ENCODE measurements at places on chromosomes 3 and 15. TPM values are rescaled to one million over a fixed set of nuclear protein-coding genes. Genes with fewer than 3 reads are reported as not detected.

Gene ROPN1
- total RNA-seq = not detected

Gene RPUSD2
- 11.9 TPM for total RNA-seq

Gene RTP1
- total RNA-seq = not detected

Gene GNAT1
- total RNA-seq = not detected

Gene FMN1
- under 0.01 TPM for total RNA-seq

Gene WDR49
- total RNA-seq = 0.09 TPM

Gene TRPM1
- total RNA-seq = not detected

Gene REC114
- total RNA-seq = not detected

Gene SCN11A
- not detected for total RNA-seq

Gene ZNF860
- 0.59 TPM for total RNA-seq

Gene CPA3
- not detected for total RNA-seq

Gene STX19
- not detected for total RNA-seq

Gene LRRK1
- total RNA-seq = 20.8 TPM

All from smooth muscle cell of the umbilical artery (primary cell).